ENCODE measurements at places on chromosomes 2 and 18. TPM values are rescaled to one million over a fixed set of nuclear protein-coding genes. Genes with fewer than 3 reads are reported as not detected.

CTAGE1 gene
- not detected for total RNA-seq

POTEI gene
- total RNA-seq: not detected

DNA sequence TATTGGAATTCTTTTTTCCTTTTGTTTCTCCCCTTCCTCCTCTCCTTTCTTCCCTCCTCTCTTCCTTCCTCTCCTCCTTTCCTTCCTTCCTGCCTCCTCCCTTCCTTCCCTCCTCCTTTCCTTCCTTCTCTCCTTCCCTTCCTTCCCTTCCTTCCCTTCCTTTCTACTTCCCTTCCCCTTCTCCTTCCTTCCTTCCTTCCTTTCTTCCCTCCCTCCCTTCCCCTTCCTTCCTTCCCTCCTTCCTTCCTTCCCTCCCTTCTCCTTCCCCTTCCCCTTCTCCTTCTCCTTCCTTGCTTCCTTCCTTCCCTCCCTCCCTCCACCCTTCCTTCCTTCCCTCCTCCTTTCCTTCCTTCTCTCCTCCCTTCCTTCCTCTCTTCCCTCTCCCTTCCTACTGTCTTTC, 431.0 kb upstream of the MEIS1 start:
- DNase-seq: no peak

GRCh38 chr2:126676221-126677175, 20.5 kb downstream of the GYPC start:
- no peak for DNase-seq

- DNase-seq: no peak
Observed at GRCh38 chr2:207315131-207315530, 149.4 kb upstream of the KLF7 start.

DNA sequence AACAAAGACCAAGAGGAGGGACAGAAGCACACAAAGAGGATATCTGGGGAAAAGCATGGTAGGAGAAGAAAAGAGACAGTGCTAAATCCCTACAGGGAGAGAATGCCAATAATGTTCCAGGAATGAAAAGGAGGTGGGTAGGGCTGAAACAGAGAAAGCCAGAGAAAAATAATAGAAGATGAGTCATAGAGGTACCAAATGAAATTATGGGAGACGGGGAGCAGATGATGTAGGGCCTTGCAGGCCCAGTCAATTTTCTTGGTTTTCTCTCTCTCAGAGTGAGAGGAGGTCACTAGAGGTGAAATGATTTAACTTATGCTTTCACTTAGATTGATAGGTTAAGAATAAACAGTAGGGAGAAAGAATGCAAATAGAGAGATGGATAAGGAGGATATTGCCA, 61.5 kb downstream of the RPRM start:
- DNase-seq: no peak

GRCh38 chr2:26016012-26016705, 17.7 kb upstream of the RAB10 start:
- no peak for DNase-seq

DNA sequence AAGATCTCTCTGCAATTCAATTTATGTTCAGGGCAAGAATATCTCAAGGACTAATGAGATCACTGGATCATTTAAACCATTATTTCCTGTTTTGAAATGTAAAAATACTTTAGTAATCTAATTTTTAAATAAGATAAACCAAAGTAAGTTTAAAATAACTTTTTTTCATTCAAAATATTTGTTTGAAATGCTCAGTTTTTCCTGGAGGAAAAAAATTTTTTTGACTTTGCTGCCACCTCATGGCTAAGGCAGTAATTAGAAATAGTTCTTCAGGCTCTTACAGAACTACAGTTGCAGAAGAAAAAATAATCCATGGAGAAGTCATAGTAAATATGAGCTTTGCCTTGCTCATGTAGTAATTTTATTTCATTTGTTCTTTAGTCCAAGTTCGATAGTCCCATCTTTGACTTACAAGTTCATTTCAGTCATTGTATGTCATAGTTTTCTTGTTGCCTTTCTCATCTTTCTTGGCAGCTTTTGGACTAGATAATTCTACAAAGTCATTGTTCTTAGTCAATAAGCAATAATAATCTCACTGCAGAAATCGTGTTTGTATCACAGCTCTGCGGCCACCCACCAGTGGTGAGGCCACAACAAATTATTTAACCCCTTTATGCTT, 127.4 kb downstream of the DPP4 start:
- no peak for DNase-seq

DNA sequence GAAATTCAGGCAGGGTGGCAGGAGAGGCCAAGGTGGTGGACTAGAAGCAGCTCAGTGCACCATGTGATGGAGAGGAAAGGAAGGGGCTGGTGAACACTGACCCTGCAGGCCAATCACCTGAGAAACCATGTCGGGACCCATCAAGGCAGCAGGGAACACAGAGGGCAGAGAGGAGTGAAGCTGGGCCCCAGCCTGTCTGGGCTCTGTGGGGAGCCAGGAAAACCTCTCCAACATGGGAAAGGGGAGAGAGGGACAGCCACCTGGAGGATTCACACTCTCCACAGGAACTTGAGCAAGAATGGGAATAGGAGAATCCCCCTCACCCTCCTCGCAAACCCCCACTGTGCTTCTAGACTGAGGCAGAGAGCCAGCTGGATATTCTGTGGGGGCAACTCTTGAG, 85.5 kb upstream of the CYP26B1 start:
- DNase-seq: no peak

Measured in natural killer cell treated with Interleukin-12 subunit alpha and Interleukin-12 subunit beta and Interleukin-15 and Interleukin-18, amount 100 ng/mL, for 72 hours (primary cell).